Camera-type eye (tissue), 1 donor: ENCODE measurements at places on chromosomes 4 and X. TPM values are rescaled to one million over a fixed set of nuclear protein-coding genes. Genes with fewer than 3 reads are reported as not detected.

Gene PNMA6A
- total RNA-seq, result 11.5 TPM

Gene ZNF732
- total RNA-seq, result 5.1 TPM

Gene AWAT2
- total RNA-seq, result not detected

Gene RAB39B
- 12.3 TPM for total RNA-seq

Gene LDB2
- 108 TPM for total RNA-seq

Gene RTL3
- 0.16 TPM for total RNA-seq
